ENCODE measurements at places on chromosomes 12 and 14.

DNA sequence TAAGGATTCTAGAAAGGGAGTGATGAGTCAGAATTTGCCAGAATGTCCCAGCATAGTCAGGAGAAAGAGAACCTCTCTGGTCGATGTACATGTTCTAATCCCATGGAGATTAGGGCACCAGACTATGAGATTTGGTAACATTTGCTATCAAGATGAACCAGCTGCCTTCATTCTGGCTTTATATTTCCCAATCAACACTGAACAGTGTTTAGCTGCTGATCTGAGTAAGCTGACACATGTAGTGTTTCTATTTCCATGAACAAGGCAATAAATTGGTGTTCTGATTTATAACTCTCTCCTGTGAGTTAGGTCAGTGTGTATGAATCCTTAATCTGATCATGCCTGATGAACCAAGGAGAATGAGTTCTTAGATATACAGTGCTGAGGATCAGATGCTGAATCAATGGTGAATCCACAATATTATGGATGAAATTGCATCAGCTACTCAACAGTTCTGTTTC is 158.0 kb upstream of the AMIGO2 start:
- no peak for DNase-seq

DNA sequence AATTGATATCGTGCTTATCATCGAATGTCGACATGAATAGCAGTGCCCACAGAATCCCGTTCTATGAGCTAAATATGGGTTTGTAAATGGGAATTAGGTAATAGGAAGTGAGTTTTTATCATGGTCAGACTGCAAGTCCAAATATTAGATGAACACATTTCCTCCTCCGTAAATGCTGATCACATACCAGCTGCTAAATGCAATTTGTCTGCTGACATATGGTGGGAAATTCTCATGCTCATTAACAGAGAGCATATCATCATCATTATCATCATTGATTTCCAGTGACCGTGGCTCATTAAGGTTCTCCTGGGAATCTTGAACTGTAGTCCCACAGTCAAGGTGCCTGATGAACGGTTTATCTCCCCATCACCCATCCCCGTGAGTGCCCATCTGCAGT is 998.8 kb upstream of the TMEM132C start:
- no peak for DNase-seq

DNA sequence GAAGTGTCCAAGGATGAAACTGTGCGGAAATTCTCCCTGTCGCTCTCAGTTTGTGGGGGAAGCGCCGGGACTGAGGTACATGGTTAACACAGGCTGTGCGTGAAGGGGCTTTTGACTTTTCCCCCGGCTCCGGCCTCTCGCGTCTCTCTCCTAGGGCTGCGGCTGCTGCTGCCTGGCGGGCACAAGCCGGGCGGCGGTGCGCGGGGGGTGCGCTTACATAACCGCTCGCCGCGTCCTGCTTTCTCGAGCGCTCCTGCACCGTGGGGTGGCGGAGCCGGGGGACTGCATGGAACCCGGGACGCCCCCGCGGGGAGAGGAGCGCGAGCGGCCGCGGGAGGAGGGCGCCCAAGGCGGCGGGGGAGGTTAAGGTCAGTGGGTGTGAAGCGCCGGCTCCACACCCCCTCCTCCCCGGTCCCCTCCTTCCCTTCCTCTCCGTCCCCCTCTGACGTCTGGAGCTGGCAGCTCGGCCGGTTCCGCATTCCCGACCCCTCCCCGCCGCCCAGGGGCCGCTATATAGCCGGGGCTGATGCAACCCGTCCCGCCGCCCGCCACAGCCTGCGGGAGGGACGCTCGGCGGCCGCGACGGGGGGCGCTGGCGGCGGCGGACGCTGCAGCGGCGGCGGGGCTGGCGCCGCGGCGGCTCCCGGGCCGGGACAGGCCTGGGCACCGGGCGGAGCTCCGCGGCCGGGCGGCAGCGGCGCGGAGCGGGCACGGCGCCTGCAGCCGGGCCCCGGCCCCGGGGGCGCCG is at the start of gene JDP2:
TSS of gene JDP2 (plus strand) at position 541 of the 748 bp plus-strand sequence. CDS start 9,899 bp downstream, outside the sequence.
- DNase-seq: no peak

DNA sequence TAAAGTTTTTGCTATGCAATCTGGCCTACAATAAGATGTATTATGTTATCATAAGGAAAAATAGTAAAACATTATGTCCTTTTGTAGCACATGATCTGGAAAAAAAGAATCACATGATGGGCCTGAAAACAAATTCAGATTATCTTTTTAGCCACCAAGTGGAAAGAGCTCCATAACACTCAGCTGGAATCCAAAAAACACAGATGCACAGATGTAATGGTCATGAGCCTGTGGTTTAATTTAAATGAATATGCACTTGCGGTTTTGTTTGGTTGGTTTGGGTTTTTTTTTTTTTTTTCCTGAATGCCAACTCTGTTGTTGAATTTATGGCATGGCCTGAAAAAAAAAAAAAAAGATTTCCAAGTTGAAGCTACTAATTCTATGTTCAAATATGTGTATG is 4.1 kb downstream of the KCNC2 start:
- DNase-seq: no peak

DNA sequence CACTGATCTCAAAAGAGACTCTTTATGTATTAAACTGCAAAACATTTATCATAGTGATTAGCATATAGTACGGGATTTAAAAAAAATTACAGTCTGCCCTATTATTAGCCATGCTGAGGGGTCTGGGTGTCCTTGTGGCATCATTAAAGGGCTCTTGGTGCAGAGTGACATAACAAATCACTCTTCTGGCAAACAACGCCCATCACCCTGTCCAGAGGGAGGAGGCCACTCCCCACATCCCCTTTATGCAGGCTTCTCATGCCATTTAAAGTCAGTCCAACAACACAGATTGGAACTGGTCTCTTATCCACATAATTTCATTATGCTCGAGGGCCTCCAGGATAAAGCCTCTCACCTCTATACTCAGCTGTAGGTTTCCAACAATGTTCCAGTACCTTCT is 51.1 kb downstream of the TMTC1 start:
- DNase-seq: no peak

GRCh38 chr12:53065975-53066931 is 12.9 kb downstream of the SPRYD3 start:
- no peak for DNase-seq

DNA sequence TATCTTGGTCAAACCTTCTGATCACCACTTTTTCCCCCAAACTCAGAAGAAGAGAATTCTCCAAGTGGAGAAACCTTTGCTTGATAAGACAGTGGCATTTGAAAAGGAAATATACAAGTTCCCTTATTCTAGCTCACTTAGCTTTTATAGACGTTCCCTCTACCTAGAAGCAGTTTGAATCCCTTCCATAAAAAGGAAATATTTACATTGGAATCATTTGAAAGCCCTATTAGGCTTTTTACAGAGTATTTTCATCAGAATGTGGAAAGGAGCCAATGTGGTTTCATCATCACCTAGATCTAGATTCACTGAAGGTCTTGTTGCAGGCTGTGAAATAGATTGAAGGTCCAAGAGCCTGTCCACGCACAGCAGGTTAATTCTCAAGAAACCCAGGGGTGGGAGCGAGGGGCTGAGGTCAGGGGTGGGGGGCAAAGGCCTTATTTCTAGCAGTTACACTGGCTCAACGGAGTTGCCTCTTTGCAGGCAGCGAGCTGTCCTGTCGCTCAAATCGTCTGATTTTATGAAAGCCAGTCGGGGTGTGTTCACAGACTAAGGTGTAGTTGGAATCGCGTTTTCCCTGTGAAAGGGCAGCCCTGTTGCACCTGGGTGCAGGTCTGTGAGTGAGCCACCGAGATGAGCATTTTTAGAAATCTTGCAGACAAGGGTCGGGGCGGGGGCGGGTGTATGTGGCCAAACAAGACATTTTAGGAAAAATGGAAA is 45.6 kb downstream of the AACS start:
- no peak for DNase-seq

DNA sequence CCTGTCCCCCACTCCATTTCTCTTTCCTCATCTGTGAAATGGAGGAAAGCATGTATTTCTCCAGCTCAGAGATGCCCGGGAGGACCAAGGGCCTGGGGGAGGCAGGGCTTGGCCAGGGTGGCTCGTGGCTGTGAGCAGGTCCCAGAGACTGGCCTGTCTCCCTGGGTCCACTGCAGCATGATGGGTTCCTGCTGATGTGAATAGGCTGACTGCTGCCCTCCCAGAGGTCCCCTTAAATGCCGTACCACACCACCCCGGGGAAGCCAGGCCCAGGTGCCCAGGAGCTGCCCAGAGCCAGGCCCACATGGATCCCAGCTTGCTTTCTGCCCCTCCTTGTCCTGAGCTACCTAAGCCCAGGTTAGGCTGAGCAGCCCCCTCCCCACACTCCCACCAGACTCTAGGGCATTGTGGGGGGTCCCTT is 158.2 kb upstream of the C14orf180 start:
- no peak for DNase-seq

GRCh38 chr14:75689012-75689411 is 28.0 kb downstream of the TTLL5 start:
- no peak for DNase-seq

- no peak for DNase-seq
Measured at GRCh38 chr14:65304239-65304638, 108.3 kb upstream of the FUT8 start.

DNA sequence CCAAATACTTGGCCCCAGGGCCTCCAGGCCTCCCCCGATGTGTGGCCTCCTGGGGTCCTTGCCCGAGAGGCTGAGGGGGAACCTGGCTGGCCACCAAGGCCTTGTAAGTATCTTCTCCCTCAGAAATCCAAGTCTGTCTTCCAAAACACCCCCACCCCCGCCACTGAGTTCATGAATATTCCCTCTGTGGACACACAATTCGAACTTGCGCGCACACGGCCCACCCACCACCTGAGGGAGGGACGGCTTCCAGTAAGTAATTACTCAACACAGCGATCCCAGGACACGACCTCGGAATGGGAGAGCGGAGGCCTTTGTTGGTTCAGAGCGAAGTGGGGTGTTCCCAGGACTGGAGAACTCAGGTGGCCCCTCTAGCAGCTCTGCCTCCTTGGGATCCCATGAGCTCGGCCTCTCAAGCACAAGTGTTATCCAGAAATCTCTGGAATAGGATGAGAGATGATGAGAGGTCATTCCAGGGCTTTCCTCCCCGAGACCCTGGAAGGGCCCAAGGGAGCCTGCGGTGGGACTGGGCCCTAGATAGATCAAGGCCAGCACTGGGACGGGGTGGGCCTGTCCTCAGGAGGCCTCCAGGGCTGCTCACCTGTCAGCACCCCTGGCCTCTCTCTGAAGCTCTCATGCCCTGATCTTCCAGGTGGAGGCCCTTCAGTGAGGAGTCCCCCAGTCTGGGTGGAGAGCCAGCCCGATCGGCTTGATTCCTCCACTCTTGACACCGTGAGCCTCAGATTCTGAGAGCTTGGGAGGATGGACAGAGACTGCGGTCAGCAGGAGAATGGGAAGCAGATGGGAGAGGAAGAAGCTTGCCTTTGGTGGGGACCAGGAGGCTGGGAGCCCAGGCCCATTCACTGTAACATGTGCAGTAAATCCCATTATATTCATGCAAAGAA is 219.0 kb upstream of the RTL1 start:
- no peak for DNase-seq

- DNase-seq: no peak
Measured at GRCh38 chr12:68469113-68469512, 137.0 kb upstream of the MDM1 start.

GRCh38 chr12:97259098-97259497 is 203.5 kb upstream of the RMST start:
- DNase-seq: no peak

DNA sequence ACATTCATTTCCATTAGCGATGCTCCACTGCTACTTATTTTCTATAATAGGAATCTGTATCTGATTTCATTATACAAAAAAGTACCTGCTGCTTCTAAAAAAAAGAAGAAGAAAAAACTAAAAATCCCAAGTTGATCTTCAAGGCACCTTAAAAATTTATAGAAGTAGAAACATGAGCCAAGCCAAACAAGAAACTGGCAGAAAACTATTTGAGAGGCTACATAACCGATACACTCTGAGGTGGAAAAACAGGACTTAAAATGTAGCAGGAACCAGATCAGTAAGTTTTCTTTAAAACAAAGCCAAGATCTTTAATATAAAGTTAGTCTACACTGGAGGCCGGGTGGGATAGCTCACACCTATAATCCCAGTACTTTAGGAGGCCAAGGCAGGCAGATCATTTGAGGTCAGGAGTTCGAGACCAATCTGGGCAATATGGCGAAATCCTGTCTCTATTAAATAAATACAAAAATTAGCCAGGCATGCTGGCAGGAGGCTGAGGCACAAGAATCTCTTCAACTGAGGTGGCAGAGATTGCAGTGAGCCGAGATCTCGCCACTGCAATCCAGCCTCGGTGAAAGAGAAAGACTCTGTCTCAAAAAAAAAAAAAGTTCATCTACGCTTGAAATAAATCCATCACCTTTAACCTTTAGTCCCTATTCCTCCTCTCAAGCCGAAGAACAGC is 278.6 kb downstream of the MED13L start:
- DNase-seq: no peak

Data from Panc1 (cell line).